ENCODE measurements at places on chromosomes 12 and 14. TPM values are rescaled to one million over a fixed set of nuclear protein-coding genes. Genes with fewer than 3 reads are reported as not detected.
A peak's percentile ranks its signal among the peaks of the same experiment; 100 is the strongest.

CEBPE gene
- polyA plus RNA-seq = not detected

PRR4 gene
- polyA plus RNA-seq = 1.5 TPM

TDRD9 gene
- polyA plus RNA-seq = 0.27 TPM

BLOC1S1 gene
- 688 TPM for polyA plus RNA-seq

TMCC3 gene
- 8.6 TPM for polyA plus RNA-seq

DNA sequence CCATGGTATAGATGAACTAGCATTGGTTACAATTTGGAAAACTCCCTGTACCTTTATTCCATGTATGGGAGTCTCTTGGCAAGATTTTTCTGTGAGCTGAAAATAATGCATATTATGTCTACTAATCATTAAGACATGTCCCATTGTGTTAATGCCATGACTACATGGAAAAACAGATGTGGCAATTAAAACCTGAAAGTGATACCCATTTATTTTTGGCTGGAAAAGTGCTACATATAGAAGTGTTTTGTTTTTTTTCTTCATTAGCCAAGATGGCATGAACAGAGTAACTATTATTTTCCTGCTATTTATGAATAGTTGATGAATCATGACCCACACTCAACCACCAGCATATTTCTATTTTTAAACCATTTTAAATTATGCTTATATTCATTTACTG, 58.2 kb downstream of the ALG10B start:
- no peaks in the 10 kb centered on the region for H3K36me3 ChIP-seq
- no peak for DNase-seq
- no peak overlapping the region for H3K27ac ChIP-seq

DNA sequence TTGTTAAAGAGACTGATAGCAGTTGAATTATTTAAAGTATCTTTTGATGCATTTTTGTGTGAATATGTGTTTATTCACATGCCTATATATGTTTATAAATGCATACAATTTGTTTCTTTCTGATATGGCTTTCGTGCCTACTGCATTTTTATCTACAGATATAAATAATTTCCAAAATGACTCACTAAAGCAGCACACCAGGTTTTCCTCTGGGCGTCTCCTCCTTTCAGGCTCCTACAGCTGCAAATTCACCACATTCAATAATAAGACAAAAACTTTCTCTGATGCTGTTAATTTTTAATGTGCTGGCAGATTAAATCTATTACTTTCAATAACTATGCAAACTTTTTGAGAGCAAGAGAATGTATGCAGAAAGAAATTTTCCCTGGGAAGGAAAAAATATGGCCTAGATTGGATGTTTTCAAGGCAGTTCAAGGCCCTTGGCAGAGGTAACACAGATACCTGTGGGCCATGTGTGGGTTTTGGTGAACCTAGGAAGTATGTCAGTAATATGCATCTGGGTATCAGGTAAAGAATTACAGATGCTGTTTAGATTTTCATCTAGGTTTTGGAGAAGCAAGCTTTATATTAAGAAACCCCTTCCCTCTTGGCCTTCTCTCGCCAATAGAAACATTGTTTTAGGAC, 381.8 kb downstream of the EGLN3 start:
- H3K4me3 ChIP-seq = no peak overlapping the region
- H3K27ac ChIP-seq = no peak overlapping the region
- H3K36me3 ChIP-seq = no peaks in the 10 kb centered on the region
- no peaks in the 10 kb centered on the region for H3K27me3 ChIP-seq

GRCh38 chr12:59787610-59788009, 191.8 kb downstream of the SLC16A7 start:
- DNase-seq = no peak
- H3K4me1 ChIP-seq = no peaks in the 10 kb centered on the region
- H3K4me3 ChIP-seq = no peak overlapping the region
- no peak overlapping the region for H3K27ac ChIP-seq

- no peaks in the 10 kb centered on the region for H3K4me1 ChIP-seq
- H3K27ac ChIP-seq = no peak overlapping the region
- DNase-seq = no peak
- no peaks in the 10 kb centered on the region for H3K36me3 ChIP-seq
Observed at GRCh38 chr12:31008241-31008761, 65.4 kb upstream of the DDX11 start.

GRCh38 chr12:54997929-54998522, 13.5 kb upstream of the TESPA1 start:
- H3K4me3 ChIP-seq = no peak overlapping the region
- H3K27me3 ChIP-seq = no peaks in the 10 kb centered on the region
- no peak for DNase-seq
- no peak overlapping the region for H3K27ac ChIP-seq

DNA sequence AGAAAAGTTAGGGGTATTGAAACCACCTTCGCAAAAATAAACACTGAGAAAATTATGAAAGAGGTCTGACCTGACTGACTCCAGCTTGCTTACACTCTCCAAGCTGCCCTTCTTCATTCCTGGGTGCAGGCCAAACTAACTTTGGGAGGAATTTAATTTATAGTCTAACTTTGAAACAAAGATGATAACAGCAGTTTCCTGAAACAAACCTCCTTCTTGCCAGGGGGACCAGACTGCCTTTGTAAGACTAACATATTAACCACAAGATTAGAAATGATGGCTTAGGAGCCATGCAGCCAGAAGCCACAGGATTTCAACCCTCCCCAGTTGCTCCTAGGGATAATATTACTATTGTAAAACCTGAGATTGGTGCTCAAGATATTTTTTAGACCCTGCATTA, 13.8 kb upstream of the EEA1 start:
- no peak overlapping the region for H3K4me3 ChIP-seq
- DNase-seq = no peak
- no peaks in the 10 kb centered on the region for H3K27me3 ChIP-seq
- no peaks in the 10 kb centered on the region for H3K36me3 ChIP-seq
- H3K4me1 ChIP-seq = peaks cover 3% of the 10 kb centered on the region
- no peak overlapping the region for H3K27ac ChIP-seq

DNA sequence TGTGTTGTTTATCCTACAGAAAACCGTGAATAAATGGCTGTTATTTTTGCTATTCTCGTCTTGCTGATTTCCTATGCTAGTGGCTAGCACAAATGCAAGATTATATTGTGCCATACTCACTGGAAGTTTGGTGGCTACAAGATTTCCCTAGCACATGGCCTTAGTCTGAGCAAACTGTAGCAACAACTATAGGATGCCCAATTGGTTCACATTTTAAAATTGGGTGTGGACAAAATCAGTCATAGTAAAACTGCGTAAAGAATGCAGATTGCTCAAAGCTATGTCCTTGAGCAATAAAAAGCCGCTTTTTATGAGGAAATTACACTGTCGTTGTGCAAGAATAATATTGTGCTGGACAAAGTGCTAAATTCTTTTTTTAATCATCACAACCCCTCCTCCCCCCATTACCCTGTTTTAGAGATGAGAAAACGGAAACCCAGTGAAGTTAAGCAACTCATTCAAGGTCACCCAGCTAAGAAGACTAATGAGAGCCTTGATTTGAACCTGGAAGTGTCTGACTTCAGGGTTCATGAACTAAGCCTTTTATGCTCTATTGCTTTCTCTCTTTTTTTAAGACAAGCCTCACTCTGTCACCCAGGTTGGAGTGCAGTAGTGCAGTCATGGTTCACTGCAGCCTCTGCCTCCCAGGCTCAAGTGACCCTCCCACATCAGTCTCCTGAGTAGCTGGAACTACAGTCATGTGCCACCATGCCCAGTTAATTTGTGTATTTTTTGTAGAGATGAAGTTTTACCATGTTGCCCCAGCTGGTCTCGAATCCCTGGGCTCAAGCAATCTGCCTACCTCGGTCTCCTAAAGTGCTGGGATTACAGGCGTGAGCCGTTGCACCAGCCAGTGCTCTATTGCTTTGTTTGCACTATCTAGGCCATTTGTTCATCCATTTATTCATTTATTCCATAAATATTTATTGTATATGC, 73.6 kb downstream of the SRGAP1 start:
- no peaks in the 10 kb centered on the region for H3K36me3 ChIP-seq
- H3K4me3 ChIP-seq = no peak overlapping the region

GRCh38 chr14:76811561-76811960, 1.1 kb downstream of the ANGEL1 start:
- H3K4me1 ChIP-seq = peaks cover 4% of the 10 kb centered on the region
- no peak overlapping the region for H3K27ac ChIP-seq
- H3K27me3 ChIP-seq = no peaks in the 10 kb centered on the region
- peak overlapping the region; percentile 81 for H3K4me3 ChIP-seq

DNA sequence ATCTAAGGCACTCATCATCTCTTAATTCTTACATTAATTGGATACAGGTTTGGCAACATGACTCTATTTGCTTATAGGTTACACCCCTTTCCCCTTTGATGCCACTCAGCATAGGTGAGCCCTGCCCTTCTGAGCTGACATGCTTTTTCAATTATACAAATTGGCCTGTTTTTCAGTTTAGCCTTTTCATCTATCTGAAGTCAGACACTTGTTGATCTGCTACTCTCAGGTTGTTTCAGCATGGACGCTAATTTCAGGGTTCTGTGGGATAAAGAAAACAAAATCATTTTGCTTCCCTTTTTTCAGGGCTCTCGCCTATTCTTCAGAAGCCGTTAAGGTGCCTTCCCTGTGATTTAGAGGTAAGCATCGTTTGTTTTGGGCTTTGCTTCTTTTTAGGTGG, 55.3 kb downstream of the DACT1 start:
- no peak overlapping the region for H3K4me3 ChIP-seq
- no peak overlapping the region for H3K27ac ChIP-seq
- H3K36me3 ChIP-seq = no peaks in the 10 kb centered on the region
- no peaks in the 10 kb centered on the region for H3K4me1 ChIP-seq
- no peak for DNase-seq

GRCh38 chr12:16090974-16091373, 179.8 kb downstream of the DERA start:
- H3K27me3 ChIP-seq = no peaks in the 10 kb centered on the region
- H3K4me1 ChIP-seq = no peaks in the 10 kb centered on the region
- H3K36me3 ChIP-seq = no peaks in the 10 kb centered on the region

- no peak overlapping the region for H3K4me3 ChIP-seq
- no peaks in the 10 kb centered on the region for H3K36me3 ChIP-seq
- DNase-seq = peak; percentile 60
- H3K4me1 ChIP-seq = peaks cover 3% of the 10 kb centered on the region
- H3K27ac ChIP-seq = no peak overlapping the region
Observed at GRCh38 chr12:94676031-94676641, 25.8 kb upstream of the TMCC3 start.

GRCh38 chr12:27462851-27463250, 16.3 kb downstream of the SMCO2 start:
- no peak overlapping the region for H3K27ac ChIP-seq
- DNase-seq = no peak
- H3K4me3 ChIP-seq = no peak overlapping the region
- no peaks in the 10 kb centered on the region for H3K27me3 ChIP-seq
- no peaks in the 10 kb centered on the region for H3K4me1 ChIP-seq

DNA sequence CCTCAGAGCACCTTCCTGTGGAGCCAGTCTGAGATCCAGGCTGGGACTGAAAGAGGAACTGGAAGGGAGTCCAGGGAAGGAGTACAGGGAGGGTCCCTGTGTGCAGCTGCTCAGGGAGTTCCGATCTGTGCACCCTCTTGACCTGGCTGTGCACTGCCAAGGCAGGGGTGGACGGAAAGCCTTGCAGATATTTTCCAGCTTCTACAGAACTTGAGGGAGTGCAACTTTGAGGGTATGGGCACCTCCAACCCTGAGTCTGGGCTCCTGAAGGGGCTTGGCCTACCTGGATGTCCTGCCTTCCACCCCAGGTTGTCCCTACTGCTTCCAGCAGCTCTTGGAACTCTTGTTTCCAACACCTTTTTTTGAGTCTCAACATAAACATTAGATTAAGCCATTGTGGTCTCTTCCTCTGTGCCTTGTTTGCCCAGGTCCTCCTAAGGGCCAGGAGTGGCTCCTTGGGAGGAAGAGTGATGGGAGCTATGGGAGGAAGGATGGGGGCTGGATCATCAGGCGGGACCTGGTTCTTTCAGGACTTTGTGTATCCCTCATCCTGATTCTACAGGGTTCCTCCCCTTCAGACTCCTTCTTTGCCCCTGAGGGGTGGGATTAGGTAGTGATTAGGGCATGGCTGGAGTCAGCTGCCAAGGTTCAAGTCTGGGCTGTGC, 3.5 kb downstream of the KRT7 start:
- no peaks in the 10 kb centered on the region for H3K27me3 ChIP-seq
- no peaks in the 10 kb centered on the region for H3K4me1 ChIP-seq
- no peak for DNase-seq
- H3K27ac ChIP-seq = peak overlapping the region; percentile 39
- H3K4me3 ChIP-seq = no peak overlapping the region

DNA sequence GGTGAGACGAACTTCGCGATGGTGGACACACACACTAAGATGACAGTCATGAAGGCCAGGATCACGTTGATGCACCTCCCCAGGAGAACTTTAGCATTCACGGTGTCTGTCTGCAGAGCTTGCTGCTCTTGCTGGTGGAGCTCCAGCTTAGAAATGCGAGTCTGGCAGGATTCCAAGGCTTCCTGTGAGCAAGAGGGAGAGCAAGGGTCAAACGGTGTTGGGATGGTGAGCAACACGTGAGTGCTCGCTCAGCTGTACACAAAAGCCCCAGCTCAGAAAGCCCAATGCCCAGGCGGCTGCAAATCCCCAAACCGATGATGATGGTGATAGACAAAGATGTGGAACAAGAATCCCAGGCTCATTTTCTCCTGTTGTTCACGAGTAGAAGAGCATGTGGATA, 78.8 kb downstream of the TMCC3 start:
- H3K4me1 ChIP-seq = peaks cover 3% of the 10 kb centered on the region
- no peaks in the 10 kb centered on the region for H3K27me3 ChIP-seq

GRCh38 chr12:41289501-41289900, 101.4 kb downstream of the PDZRN4 start:
- DNase-seq = peak; percentile 42
- no peaks in the 10 kb centered on the region for H3K36me3 ChIP-seq
- H3K27me3 ChIP-seq = no peaks in the 10 kb centered on the region
- H3K27ac ChIP-seq = no peak overlapping the region
- no peak overlapping the region for H3K4me3 ChIP-seq

DNA sequence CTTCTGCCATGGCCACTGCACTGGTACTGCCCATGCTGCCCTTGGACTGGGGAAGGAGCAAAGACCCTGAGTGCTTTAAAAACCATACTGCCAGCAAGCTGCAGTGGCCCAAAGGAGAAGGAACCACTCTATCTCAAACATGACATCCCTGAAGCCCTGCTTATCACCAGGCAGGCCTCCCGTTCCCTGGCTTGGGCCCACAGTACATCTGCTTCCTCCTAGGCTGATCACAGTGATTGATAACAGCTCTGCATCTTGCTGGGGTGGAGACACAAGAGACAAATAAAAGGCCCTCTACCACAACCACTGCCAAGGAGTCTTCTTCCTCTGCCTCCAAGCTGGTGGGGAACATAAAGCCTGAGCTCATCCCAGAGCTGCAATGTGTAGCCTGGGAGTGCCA, 567.5 kb downstream of the TRHDE start:
- H3K4me1 ChIP-seq = no peaks in the 10 kb centered on the region
- no peak overlapping the region for H3K27ac ChIP-seq
- no peak overlapping the region for H3K4me3 ChIP-seq
- no peaks in the 10 kb centered on the region for H3K27me3 ChIP-seq

GRCh38 chr12:68206446-68206845, 19.2 kb downstream of the IL26 start:
- no peaks in the 10 kb centered on the region for H3K36me3 ChIP-seq
- H3K27ac ChIP-seq = no peak overlapping the region
- no peak overlapping the region for H3K4me3 ChIP-seq
- no peaks in the 10 kb centered on the region for H3K27me3 ChIP-seq

All from small intestine (tissue), 16 donors.